SK-N-SH (cell line): ENCODE measurements at places on chromosomes 12 and 14.

DNA sequence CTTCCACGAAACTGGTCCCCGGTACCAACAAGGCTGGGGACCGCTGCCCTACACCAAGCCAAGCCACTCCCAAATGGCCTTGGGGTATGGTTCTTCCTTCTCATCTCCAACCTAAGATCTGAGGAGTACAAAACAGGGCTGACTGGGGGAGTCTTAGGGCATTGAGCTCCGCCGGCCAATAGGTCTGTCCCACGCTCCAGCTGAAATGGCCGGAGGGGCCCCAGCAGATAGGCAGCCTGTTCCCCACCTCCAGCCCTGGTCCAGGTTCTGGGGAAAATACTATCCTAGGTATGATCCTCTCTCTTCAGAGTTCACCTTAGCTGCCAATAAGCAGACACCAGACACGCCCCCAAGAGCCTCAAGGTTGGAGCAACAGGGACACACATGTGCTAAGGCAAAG lies 90.2 kb downstream of the ACTN1 start:
- DNase-seq, result no peak

DNA sequence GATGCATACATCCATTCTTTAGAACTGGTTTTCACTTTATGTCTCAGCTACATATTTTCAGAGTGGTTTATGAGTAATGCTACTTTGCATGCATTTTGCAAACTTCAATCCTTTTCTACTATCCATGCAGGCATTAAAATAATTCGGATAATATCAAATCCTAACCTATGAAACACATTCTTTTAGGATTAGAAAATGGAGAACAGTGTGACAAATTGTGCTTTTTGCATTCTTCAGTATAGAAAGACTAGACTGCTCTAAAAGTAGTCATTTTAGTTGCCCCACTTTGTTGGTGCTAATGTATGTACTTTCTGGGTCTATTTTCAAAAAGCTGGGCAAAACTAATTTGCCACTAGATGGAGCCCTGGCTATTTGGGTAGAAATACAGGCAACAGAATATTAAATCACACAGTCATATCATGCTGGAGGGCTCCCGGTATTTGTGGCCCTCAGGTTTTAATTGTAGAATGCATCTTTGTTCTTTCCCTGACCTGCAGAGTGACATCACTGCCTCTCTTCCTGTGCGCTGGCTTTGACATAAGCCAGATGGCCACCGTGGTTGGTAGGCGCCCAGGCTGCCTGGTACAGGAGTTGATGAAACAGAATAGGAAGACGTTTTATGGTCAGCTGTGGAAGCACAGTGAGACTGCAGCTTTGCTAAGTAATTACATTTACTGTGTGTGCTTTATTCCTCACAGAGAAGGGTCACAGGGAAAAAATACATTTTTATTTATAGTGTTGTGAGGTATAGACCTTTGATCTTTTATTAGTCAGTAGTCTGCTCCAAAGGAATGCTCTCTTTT lies 28.1 kb downstream of the MSRB3 start:
- peak; percentile 57 for DNase-seq

- DNase-seq, result no peak
Observed at GRCh38 chr14:55684956-55685584, 105.1 kb downstream of the KTN1 start.

GRCh38 chr14:100900837-100901390 lies 2.6 kb downstream of the RTL1 start:
- DNase-seq, result peak; percentile 81

DNA sequence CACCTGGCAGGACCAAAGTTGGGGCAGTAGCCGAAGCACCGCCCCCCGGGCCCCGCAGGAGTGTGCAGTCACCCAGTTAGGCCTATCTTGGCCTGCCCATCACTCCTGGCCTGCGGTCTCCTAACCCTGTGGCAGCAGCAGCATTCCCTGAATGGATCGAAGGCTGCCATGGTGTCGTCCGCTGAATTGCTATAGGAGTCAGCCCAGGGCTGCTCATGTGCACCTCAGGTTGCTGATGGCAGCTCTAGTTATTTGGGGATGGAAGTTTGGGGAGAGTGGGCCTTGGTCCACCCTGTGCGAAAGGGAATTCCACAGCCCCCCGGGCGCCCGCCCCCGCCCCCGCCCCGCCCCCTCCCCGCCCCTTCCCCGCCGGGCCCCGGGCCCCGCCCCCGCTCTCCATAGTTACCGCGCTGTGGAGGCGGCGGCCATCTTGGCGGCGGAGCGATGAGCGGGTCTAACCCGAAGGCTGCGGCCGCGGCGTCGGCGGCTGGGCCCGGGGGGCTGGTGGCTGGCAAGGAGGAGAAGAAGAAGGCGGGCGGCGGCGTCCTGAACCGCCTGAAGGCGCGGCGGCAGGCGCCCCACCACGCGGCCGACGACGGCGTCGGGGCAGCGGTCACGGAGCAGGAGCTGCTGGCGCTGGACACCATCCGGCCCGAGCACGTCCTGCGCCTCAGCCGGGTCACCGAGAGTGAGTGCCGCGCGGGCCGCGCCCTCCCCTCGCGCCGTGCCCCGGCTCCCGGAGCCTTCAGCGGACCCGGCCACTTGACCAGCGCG lies at the start of gene UNC119B:
Gene UNC119B (plus strand): TSS at position 428 of the 774 bp plus-strand sequence. CDS start 17 bp downstream, at position 445.
- peak; percentile 96 for DNase-seq
